Uterus (tissue), 4 donors: ENCODE measurements at places on chromosomes 6 and 20. TPM values are rescaled to one million over a fixed set of nuclear protein-coding genes. Genes with fewer than 3 reads are reported as not detected.
A peak's percentile ranks its signal among the peaks of the same experiment; 100 is the strongest.

DEFB124 gene
- 3.2 TPM for total RNA-seq

FOXQ1 gene
- not detected for total RNA-seq

CFAP206 gene
- not detected for total RNA-seq

- peak; percentile 37 for DNase-seq
Measured at GRCh38 chr20:4225745-4226144, 210.4 kb upstream of the RNF24 start.

- no peak for DNase-seq
Measured at GRCh38 chr6:122569230-122569771, 40.9 kb upstream of the PKIB start.
